ENCODE measurements at places on chromosomes 16 and 17.
A peak's percentile ranks its signal among the peaks of the same experiment; 100 is the strongest.

GRCh38 chr16:22014271-22014873, 6.5 kb downstream of the MOSMO start:
- no peak for DNase-seq

DNA sequence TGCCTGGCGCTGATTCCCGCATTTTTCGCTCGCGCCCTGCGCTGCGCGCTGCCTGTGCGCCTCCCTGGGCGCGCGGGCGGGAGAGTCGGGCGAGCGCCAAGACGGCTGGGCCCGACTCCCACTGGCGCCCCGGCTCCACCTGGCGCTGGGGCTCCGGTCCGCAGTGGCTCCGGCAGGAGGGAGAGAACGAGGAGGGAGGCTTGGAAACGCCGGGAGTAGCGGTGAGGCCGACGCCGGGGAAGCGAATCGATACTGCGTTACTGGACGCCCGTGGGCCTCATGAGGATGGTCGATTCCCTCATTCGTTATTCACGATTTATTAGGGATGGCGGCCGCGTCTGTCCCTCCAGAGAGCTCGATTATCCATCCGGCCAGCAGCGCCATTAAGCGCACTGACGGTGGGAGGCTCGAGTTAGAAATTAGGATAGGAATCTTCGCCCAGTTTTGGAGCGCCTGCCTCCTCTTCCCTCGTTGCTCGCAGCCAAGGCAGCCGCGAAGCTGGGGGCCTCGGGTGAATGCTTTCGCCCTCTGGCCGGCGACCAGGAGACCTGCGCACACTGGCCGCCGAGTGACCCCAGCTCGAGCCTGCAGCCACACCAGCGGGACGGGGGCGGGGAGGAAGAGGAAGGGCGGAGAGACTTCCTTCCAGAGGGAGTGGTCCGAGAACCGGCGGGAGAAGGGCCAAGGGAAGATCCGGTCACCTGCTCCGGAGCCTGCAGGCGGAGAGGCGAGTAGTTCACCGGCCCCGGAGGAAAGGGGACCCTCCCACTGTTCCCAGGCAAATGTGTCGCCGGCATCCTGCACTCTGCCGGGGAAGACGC, 1.3 kb upstream of the PCGF2 start:
- DNase-seq, result no peak

DNA sequence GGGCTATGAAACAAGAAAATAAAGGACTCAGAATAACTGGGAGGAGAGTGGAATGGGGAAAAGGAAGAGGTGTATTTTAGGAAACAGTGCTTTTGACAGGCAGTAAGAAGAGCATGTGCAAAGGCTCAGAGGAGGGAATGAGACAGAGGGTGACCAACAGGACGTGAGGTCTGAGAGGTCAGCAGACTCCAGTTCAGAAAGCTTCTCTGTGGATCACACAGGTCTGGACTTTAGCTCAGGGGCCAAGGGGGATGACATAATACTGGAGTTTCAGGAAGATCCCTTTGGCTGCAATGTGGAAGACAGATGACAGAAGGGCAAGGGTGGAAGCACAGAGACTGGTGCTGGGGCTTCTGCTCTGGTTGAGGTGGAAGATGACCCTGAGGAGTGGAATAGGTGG, 489.9 kb upstream of the CDH5 start:
- DNase-seq, result no peak

GRCh38 chr17:9868552-9868951, 36.5 kb downstream of the RCVRN start:
- no peak for DNase-seq

DNA sequence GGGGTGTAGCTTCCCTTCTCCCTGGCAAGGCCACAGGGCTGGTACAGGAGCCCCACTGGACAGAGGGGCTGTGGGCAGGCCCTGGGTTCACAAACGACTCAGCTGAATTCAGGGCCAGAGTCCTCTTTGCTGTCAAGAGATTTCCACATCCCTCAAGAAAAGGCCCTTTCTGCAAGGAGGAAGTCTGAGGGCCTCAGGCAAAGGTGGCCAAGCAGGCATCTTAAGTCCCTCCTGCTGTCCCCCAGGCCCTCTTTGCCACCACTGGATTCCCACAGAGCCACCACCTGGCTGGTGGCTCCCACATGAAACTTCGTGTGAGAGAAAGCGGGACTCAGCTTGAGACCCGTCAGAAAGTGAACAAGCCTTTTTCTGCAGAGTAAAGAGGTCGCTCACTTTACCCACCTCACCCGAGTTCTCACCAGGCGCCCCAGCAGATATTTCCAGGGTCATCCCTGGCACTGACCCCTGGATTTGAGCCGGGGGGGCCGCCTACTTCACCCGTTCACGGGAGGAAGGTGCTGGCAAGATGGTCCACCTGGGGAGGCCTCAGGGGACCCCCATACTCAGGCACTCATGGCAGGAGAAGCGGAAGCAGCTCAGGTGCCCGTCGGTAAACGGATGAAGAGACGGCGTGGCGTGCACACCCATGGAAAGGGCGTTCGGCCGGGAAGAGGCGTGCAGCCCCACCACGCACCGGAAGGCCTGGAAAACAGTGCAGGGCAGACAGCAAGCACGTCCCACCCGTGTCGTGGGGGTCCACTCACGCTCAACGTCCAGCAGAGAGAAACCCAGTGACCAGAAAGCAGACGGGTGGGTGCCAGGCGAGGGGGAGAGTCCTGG, 3.6 kb downstream of the RNF166 start:
- DNase-seq, result no peak

DNA sequence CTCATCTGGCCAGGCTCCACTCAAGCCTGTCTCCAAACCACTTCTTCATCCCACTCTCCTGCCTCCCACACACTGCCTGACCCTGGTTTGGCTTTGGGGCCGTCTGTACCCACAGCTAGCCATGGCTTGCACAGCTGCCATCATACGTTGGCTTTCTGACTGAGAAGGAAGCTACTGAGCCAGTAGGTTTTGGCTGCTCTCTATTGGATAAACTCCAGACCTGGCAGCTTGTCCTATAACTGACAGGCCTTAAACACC, 3.9 kb downstream of the MIF4GD start:
- DNase-seq, result no peak

DNA sequence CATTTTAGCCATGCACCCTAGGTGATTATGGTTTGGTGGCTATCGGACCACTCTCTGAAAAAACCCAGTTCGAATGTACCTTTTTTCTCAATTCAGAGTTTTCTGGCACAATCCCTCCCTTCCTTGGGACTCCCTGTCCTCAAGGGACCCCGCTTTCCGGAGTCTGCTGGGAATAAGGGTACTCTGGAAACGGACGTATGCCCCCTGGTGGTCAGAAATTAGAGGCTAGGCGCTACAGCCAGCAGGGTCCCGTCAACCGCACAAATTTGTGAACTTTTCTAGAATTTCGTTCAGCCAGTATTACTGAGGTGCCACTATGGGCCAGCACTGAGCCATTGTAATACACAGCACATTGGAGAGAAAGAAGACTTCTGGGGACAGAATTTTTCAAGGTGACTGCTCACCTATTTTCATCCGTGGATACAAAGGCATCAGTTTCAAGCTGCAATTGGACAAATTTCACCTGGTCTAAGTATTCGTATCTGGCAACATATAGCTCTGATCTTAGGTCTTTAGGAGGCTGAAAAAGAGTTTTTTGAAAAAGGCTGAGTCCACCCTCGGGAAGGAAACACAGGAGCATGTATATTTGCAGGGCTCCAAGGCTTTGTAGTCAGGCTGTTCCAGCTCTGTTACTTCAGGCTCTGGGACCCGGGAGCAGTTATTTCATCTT, 27.1 kb upstream of the CRYBA1 start:
- peak; percentile 83 for DNase-seq

DNA sequence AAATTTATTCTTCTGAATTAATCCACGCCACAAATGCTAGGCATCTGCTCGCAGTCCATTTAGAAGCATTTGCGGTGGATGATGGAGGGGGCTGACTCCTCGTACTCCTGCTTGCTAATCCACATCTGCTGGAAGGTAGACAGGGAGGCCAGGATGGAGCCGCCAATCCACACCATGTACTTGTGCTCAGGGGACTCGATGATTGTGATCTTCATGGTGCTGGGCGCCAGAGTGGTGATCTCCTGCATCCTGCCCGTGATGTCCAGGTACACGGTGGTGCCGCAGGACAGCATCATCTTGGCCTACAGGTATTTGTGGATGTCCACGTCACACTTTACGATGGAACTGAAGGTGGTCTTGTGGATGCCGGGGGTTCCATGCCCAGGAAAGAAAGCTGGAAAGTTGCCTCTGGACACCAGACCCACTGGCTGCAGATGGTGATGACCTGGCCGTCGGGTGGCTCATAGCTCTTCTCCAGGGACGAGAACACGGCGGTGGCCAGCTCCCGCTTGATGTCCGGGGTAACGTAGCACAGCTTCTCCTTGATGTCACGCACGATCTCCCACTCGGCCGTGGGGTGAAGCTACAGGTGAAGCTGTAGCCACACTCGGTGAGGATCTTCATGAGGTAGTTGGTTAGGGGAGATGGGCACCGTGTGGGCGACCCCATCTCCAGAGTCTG, 7.5 kb upstream of the HEATR3 start:
- no peak for DNase-seq

- peak; percentile 75 for DNase-seq
Observed at GRCh38 chr17:21551081-21551881, 141.0 kb upstream of the KCNJ18 start.

DNA sequence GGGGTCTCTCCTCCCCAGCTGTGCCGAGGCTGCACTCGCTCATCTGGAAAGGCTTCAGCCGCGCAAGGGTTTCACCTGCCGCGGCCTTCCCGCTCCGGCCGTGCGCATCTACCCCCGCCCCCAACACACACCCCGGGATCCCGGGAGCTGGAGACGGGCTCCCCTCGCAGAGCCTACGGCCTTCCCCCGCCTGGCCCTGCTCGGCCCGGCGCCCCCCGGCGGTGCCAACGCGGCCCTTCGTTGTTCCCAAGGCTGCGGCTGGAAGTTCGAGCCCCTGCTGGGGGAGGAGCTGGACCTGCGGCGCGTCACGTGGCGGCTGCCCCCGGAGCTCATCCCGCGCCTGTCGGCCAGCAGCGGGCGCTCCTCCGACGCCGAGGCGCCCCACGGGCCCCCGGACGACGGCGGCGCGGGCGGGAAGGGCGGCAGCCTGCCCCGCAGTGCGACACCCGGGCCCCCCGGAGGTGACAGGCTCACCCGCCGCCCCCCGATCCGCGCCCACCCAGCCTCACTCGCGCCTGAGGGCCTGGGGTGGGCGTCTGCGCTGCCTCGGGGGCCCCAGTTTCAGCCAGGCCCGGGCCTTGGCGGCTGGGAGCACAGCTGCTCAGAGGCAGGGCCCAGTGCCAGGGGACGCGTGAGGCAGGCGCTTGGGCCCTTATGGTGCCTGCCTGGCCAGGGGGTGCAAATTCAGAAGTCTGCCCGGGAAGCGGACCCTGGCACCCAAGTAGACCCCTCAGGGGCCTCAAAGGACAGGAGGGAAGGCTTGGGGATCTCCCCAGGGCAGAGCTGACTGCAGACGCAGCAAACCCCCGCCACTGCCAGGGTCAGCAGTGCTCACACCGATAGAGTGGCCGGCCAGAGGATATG, 11.2 kb downstream of the GALK1 start:
- DNase-seq, result peak; percentile 74

DNA sequence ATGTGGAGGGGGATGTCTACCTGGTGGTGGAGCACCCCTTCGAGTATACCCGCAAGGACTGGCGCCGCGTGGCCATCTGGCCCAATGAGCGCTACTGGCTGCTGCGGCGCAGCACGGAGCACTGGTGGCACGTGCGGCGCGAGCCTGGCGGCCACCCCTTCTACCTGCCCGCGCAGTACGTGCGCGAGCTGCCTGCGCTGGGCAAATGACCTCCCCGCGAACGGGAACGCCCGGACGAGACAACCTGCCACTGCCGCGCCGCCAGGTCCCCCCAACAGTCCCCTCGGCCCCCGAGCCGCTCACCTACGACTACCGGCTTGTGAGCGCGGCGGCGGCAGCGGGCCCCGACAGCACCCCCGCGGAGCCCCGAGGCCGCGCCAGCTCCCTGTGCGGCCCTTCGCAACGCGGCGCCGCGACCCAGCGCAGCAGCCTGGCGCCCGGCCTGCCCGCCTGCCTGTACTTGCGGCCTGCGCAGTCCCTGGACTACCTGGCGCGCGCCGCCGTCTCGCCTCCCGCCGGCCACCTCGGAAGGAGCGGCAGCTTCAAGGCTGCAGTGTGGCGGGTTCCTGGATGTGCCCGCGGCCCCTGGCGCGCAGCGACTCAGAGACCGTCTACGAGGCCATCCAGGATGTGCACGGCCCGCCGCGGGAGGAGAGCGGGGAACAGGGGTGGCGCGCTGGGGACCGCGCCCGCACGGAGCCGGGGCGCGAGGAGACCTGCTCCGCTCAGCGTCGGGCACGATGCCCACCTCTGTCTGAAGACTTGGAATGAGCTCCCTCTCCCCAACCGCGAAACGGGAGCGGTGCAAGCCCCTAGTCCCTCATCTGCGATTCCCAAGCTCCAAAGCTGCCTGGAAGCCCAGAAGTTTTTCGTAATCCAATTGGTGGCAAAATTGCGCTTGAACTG, 48.7 kb upstream of the AMZ2 start:
- no peak for DNase-seq

- DNase-seq, result no peak
Observed at GRCh38 chr16:14377326-14377725, 252.7 kb downstream of the PARN start.

GRCh38 chr16:81327447-81328196, 12.9 kb downstream of the GAN start:
- DNase-seq, result no peak

- no peak for DNase-seq
Observed at GRCh38 chr17:9138161-9138717, 116.9 kb downstream of the NTN1 start.

DNA sequence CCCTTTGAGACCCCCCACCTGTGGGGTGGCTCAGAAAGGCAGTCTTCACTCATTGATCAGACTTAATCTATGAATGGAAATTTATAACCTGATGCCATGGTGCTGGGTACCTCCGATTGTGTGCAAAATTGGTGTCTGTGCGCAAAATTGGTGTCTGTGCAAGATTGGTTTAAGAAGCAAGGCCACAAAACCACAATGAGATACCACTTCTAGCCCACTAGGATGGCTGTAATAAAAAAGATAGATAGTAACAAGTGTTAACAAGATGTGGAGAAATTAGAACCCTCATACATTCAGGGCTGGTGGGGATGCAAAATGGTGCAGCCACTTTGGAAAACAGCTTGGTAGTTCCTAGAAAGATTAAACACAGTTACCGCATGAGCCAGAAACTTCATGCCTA, 13.9 kb upstream of the CSNK2A2 start:
- no peak for DNase-seq

- no peak for DNase-seq
Observed at GRCh38 chr17:70195091-70195490, 25.8 kb downstream of the KCNJ2 start.

- DNase-seq, result peak; percentile 59
Observed at GRCh38 chr17:78722246-78722761, 59.8 kb downstream of the CYTH1 start.

- no peak for DNase-seq
Observed at GRCh38 chr16:87323727-87324410, 6.7 kb upstream of the C16orf95 start.

- DNase-seq, result no peak
Observed at GRCh38 chr17:21061971-21062526, 19.2 kb upstream of the USP22 start.

- no peak for DNase-seq
Observed at GRCh38 chr17:7632492-7632894, 2.6 kb downstream of the SHBG start.

GRCh38 chr16:68921637-68922036, 78.3 kb downstream of the TANGO6 start:
- no peak for DNase-seq

Measured in hypothalamus (tissue), 51 donors.